Mesendoderm (in vitro differentiated cells): ENCODE measurements at places on chromosomes 1 and 21.

GRCh38 chr1:52506349-52506748 lies 46.5 kb downstream of the TUT4 start:
- DNase-seq = no peak

- DNase-seq = no peak
Measured at GRCh38 chr1:203274603-203275381, 30.5 kb upstream of the BTG2 start.

DNA sequence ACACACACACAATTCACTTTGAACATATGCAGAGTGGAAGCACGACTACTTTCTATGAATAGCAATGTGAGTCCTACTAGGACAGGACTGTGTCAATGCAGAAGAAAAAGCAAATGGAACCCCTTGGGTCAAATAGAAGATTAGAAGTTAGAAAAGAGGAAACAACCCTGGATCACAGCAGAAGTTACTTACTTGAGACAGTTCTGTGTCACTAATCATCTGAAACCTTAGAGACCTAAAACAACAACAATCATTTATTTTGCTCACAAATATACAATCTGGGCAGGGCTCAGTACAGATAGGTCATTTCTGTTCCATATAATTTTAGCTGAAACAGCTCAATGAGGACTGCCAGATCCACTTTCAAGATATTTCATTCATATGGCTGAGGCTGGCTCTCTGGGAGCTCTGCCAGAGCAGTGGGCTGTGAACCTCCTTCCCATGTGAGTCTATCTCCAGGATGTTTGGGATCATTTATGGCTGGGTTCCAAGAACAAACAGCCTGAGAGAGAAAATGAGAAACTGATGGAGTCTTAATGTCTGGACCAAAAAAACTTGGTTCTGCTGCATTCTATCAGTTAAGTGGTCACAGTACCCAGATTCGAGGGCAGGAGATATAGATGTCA lies 42.5 kb upstream of the IL10 start:
- no peak for DNase-seq

- peak; percentile 91 for DNase-seq
Measured at GRCh38 chr1:230277201-230278025, 148.7 kb downstream of the PGBD5 start.

DNA sequence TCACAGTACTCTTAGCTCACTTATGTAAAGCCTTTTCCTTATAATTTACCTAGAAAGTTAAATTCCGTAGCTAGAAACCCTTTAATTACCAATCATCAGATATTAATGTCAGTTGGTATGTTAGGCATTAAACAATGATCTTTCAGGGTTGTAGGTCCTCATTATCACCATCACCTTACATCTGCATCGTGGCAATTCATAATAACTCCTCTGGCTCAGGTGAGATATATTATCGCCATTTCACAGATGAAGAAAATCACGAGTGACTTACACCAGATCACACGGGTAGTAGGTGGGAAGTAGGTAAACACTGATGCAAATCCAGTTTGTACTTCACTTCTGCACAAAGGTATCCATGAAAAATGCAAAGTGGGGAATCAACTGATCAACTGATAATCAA lies 639 bp downstream of the NUP133 start:
- DNase-seq = no peak

- peak; percentile 82 for DNase-seq
Measured at GRCh38 chr1:155961937-155962336, 16.4 kb downstream of the ARHGEF2 start.

- DNase-seq = no peak
Measured at GRCh38 chr1:216081445-216081844, 341.8 kb downstream of the USH2A start.

DNA sequence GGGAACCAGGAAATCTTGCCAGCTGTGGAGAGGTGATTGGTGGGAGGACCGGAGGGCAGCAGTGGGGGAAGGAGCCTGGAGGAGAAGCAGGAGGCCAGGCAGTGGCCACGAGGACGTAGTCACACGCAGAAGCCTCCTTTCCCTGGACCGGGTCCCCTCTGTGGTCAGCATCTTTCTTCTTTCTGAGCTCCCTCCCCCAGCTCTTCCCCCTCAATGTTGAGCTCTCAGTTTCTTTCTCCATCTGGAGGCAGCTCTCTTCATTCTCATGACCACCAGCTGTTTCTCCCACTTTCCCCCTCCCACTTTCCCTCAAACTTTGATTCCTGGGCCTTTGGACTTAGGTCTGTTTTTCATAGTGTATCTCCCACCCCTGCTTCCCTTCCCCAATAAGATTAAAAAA lies 18.3 kb downstream of the KIRREL1 start:
- DNase-seq = no peak

DNA sequence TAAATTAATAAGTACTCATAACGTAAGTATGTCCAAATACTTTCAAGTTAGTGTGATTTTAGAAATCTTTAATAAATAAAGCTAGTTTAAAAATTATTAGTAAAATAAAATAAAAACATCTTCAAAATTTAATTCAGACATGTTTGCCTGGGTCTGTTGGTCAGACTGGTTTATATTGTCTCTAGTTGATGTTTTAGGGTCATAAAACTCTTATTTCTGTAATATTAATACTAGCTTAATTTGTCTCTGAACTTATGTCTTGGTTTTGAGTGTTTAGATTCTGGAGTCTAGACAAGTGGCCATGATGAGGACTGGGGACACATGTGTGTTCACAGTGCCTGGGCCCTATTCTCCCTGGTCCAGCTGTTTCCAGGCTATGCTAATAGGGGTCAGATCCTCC lies 184.5 kb upstream of the TNR start:
- no peak for DNase-seq
